Skeletal muscle cell (primary cell): ENCODE measurements at places on chromosomes 5 and 9.

GRCh38 chr5:165333623-165334022, 1828.2 kb downstream of the MAT2B start:
- no peak for DNase-seq

GRCh38 chr5:124772457-124773200, 26.2 kb upstream of the ZNF608 start:
- no peak for DNase-seq

GRCh38 chr9:80467632-80468031, 895.9 kb downstream of the TLE4 start:
- DNase-seq: peak; percentile 9

DNA sequence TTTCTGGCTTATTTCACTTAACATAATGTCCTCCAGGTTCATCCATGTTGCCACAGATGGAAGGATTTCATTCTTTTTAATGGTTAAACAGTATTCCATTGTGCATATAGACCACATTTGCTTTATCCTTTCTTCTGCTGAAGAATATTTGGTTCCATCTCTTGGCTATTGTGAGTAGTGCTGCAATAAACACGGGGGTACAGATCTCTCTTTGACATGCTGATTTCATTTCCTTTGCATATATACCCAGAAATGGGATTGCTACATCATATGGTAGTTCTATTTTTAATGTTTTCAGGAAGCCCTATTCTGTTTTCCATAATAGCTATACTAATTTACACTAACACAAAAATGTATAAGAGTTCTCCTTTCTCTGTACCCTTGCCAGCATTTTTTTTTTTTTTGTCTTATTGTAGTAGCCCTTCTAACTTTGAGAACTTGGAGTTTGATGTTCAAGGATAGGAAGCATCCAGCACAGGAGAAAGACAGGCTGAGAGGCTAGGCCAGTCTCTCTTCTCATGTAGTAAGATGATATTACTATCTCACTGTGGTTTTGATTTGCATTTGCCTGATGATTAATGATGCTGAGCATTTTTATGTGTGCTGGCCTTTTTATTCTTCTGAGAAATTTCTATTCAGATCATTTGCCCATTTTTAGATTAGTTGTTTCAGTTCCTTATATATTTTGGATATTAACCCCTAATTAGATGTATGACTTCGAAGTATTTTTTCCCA, 592.2 kb upstream of the ZNF608 start:
- no peak for DNase-seq

- no peak for DNase-seq
Observed at GRCh38 chr9:121893786-121894185, 199.3 kb downstream of the TTLL11 start.

GRCh38 chr9:38451162-38451561, 26.9 kb upstream of the IGFBPL1 start:
- no peak for DNase-seq

DNA sequence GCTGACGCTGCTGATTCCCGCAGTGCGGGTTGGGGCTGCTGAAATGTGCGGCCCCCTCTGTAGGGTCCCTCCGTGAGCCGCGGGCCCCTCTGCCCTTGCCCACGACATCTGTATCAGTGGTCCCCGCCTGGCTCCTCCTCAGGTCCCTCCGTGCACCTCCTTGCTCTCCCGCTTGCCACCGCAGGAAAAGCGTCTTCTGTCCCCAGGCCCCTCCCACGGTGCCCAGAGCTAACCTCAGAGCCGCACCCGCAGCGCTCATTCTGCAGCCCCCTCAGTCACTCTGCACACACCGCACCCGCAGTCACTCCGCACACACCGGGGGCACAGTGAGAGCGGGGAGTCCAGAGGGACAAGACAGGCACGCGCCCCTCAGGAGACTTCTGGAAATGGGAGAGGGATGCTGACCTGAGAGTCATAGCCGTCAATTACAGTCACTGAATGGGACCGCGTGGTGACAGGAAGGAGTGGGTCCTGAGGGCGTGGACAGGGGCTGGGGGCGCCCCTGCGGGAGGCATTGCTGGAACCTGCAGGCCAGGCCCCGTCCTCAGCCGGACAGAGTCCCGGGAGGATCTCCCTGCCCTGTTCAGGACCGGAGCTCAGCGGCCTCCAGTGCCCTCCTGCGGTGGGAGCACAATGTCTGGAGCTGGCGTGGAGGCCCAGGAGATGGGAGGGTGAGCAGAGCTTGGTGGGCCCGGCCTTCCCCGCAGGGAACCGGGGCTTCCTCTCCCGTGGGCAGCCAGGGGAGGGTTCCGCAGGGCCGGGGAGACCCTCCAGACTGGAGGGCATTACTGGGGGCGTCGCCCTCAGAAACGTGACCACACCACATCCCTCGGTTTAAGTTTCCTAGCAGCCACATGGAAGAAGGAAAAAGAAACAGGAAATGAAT, 66.1 kb upstream of the CTSL start:
- no peak for DNase-seq

- peak; percentile 59 for DNase-seq
Observed at GRCh38 chr5:99032234-99033013, 103.6 kb upstream of the CHD1 start.

DNA sequence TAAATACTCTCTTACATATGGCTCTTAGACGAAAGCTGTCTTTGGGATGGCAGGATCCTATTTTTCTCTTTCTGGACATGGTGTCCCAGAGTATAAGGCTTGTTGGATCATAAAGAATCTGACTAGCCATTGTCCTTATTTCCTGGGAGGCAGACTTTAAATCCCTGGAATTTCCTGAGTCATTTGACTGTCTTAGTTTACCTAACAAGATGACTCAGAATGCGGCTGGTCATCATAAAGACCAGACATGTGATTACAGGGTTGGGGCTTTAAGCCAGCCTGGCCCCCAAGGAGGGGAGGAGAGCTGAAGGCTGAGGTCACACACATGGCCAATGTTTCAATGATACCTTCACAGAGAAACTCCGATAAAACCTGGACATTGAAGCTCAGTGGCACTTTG, 37.2 kb downstream of the FAM240B start:
- peak; percentile 84 for DNase-seq

- DNase-seq: no peak
Observed at GRCh38 chr5:157266286-157267007, 524 bp downstream of the CYFIP2 start.

DNA sequence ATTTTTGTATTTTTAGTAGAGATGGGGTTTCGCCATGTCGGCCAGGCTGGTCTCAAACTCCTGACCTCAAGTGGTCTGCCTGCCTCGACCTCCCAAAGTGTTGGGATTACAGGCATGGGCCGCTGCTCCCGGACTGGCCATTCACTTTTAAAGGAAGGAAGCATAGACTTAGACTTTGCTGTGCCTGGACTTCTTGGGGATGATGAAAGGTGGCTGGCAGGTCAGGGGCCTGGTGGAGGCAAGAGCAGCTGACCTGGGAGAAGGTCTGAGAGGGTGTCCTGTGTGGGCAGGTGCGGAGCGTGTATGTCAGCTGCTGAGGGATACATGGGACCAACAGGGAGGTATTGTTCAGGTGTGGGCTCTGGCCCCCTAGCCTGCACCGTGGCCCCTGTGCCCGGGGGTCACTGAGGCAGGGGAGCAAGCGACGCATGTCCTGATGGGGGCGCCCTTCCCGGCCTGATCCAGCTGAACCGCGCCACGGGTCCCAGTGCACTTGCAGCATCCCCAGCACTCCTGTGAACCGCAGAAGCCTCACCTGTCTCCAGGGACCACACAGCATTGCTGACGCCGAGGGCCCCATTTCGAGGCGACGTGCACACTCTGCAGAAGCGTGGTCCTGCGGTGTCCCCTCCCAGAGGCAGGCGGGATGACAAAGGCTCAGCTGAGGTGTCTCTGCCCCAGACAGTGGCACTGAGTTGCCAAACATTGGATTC, 23.1 kb downstream of the NDUFS6 start:
- DNase-seq: no peak

- no peak for DNase-seq
Observed at GRCh38 chr9:129322022-129322621, 144.1 kb upstream of the IER5L start.

DNA sequence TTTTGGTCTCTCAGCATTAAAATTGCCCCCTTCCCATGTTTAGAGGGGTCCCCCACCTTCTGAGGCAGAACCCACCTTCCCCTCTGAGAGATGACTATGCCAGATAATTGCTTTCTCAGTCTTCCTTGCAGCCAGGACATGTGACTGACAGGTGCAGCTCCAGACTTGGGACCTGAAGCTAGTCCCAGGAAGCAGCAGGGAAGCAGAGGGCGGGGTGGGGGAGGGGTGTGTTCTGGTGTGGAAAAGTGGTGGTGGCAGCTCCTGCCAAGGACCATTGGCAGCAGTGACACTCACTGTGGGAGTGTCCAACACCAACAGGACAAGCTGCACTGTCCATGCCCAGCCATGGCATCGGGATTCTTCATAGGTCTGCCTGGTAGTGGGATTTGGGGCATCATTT, 2.3 kb downstream of the EIF4E1B start:
- no peak for DNase-seq

- no peak for DNase-seq
Observed at GRCh38 chr9:129620669-129621295, at the start of gene C9orf50. C9orf50 (minus strand) TSS chr9:129621101; CDS start chr9:129620574, 527 bp downstream.

DNA sequence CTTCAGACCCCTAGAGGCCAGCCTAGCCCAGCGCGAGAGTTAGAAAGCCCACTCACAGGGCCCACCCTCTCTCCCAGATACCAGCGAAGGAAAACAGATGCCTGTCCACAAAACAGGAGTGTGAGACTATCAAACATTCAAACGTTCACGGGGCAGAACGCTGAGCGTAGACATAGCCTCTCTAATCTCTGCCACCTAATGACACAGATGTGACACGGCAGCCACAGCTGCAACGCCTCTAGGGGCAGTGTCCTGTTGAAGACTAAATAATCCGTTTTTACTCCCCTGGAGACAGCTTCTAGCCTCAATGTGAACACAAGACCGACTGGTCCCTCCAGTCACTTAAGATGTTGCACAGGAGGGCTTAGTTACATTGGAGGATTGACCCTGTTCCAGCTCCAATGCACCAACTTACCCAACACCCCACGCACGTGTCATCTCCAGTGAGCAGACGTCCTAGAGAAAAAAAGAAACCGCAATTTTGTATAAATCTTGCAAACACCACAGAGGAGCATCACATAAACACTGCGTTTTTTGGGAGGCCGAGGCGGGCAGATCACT, 14.3 kb downstream of the DIPK1B start:
- no peak for DNase-seq

- DNase-seq: no peak
Observed at GRCh38 chr5:61784341-61784740, 452.3 kb downstream of the ZSWIM6 start.

GRCh38 chr9:107994648-107995047, 505.1 kb upstream of the KLF4 start:
- DNase-seq: no peak

- no peak for DNase-seq
Observed at GRCh38 chr9:98101416-98101815, 17.6 kb downstream of the TRIM14 start.

DNA sequence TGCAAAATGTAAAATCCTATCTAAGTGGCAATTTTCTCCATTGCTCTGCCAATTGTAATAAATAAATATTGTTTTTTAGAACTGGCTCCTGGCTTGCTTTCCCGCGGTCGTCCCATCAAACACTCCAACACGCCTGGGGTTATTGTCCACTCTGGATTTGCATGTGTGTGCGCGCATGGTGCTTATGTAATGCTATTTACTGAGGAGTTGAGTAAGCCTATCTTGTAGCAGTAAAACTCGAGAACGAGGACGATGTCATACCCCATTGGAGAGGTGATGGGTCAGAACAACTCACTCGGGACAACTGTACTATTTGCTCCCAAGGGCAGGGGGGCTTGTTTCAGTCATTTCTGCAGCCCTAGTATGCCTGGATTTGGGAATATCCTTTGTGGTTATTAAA, 220.9 kb downstream of the PAX5 start:
- DNase-seq: no peak

- no peak for DNase-seq
Observed at GRCh38 chr5:59178482-59178881, 595.6 kb downstream of the RAB3C start.

DNA sequence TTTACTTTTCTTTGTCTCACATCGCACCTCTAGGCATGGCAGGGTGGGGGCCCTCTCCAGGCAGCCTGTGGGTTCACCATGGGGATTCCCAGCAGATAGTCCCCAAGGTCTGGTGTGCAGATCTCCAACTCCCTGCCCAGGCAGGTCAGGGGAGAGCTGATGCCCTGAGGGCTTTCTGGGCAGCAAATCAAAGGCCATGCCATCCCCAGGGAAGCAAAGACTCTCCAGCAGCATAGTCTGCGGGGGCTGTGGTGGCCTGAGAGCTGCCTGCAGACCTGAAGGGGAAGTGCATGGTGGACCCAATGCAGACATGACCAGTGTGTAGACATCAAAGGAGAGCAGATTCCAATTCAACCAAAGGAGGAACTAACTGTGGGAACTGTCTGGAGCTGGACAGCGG, 7.7 kb downstream of the NEURL1B start:
- no peak for DNase-seq

GRCh38 chr5:80967500-80968181, 7.5 kb downstream of the RASGRF2 start:
- DNase-seq: peak; percentile 39

GRCh38 chr5:77267496-77267895, 57.0 kb downstream of the PDE8B start:
- DNase-seq: no peak

GRCh38 chr5:127170918-127171600, 97.8 kb upstream of the C5orf63 start:
- no peak for DNase-seq

DNA sequence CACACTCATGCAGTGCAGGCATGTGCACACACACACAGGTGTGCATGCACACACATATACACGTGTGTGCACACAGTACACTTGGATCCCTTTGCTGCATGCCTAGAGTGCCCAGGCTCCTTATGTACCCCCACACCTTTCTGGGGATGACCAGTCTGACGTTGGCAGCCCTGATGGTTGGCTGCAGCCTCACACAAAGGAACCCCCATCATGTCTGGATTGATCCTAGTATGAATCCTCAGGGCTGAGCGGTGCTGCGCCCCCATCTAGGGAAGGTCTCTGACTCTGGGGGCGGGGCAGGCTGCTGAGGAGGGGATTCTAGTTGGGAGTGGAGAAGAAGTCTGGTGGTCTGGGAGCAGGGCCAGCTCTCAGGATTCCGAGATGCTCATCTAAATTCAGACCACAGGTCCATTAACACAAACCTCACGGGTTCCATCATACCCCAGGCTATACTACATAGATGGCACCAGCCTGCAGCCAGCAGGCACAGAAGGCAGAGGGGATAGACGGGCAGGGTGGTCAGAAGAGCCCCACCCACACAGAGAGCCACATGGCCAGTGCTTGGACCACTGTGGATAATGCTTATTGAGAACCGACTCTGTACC, 50.5 kb upstream of the OLFM1 start:
- no peak for DNase-seq

GRCh38 chr5:73648515-73648914, 22.5 kb downstream of the ARHGEF28 start:
- no peak for DNase-seq

GRCh38 chr5:10111571-10111970, 138.1 kb downstream of the ATPSCKMT start:
- no peak for DNase-seq

- DNase-seq: no peak
Observed at GRCh38 chr5:119010206-119010605, 21.9 kb upstream of the DTWD2 start.
